Muscle of leg (tissue), 16 donors: ENCODE measurements at places on chromosomes 3 and 15. TPM values are rescaled to one million over a fixed set of nuclear protein-coding genes. Genes with fewer than 3 reads are reported as not detected.

The HIGD2B gene
- total RNA-seq: not detected

DNA sequence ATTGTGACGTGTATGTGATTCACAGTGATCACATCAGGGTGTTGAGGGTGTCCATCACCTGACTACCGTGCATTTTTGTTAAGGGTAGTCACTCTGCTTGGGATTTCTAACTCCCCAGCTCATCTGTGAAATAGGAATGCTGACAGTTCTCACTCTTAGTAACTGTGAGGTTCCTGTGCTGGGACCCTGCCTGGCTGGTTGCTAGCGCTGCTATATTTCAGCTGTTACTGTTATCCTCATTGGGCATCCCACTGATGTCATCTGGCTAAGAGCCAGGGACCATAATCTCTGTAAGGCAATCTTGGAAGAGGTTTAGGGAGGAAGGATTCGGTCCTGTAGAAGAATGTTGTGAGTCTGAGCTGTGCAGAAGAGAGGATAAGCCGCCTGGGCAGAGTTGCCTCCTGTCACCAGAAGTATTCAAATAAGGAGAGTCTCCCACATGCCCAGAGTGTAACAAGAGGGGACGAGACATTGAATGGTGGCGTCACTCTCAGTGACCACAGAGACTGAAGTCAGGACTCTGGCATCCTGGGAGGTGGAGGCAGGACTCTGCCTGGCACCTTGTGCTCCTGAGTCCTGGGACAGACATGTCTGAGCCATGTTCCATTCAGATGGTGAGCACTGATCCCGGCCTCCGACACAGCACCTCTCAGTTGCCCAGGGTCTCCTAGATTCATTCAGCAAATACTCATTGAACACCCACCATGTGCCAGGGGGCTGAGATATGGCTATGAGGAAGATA, 52.2 kb downstream of the FBLN2 start:
- peak; percentile 87 for DNase-seq
- H3K27me3 ChIP-seq: no peaks in the 10 kb centered on the region
- no peak overlapping the region for H3K4me3 ChIP-seq
- H3K4me1 ChIP-seq: peaks cover 36% of the 10 kb centered on the region
- H3K27ac ChIP-seq: peak overlapping the region; percentile 80

The SEC61A1 gene
- total RNA-seq: 105 TPM

The SNTN gene
- total RNA-seq: not detected

DNA sequence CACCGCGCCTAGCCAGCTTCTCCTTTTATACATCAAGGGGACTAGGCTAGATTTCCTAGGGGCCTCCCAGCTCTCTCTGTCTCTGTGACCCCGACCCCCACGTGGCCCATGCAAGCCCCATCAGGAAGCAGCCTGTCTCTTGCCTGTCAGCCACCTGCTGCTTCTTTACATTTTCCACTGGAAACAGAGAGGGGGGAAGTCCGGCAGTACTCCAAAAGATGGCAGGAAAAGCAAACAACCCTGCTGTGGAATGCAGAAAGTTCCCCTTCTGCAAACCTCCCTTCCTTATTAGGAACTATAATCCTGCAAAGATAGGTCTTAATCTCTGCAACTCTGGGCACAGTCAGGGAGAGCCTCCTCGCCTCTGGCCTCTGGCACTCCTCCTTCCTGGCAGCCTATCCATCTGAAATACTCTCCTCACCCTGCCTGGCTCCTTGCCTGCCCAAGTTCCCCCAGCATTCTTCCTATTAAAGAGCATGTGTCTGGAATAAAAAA, 47.4 kb upstream of the HACD2 start:
- no peak overlapping the region for H3K27ac ChIP-seq
- H3K36me3 ChIP-seq: peaks cover 9% of the 10 kb centered on the region
- peak; percentile 70 for DNase-seq

GRCh38 chr3:126060613-126061145, 23.2 kb downstream of the SLC41A3 start:
- DNase-seq: no peak

DNA sequence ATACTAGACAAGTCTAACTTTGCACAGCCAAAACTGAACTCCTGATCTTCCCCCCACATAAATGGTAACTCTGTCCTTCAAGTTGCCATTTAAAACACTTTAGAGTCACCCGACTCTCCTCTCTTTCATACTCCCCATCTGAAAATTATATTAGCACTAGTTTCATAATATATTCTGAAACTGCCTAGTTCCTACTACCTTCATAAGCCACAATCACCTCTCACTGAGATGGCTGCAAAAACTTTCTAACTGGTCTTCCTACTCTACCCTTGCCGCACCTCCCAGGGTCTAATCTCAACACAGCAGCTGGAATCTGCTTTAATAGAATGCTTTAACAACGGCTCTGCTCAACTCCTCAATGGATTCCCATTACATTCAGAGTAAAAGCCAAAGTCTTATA, 55.0 kb downstream of the GLB1 start:
- H3K36me3 ChIP-seq: peaks cover 15% of the 10 kb centered on the region
- no peak overlapping the region for H3K27ac ChIP-seq
- no peak for DNase-seq
- no peaks in the 10 kb centered on the region for H3K27me3 ChIP-seq
- no peaks in the 10 kb centered on the region for H3K4me1 ChIP-seq

The MNS1 gene
- total RNA-seq: 5.1 TPM

- no peak overlapping the region for H3K27ac ChIP-seq
- DNase-seq: no peak
- peaks cover 23% of the 10 kb centered on the region for H3K27me3 ChIP-seq
- no peak overlapping the region for H3K4me3 ChIP-seq
- H3K36me3 ChIP-seq: no peaks in the 10 kb centered on the region
These were observed 1.0 kb upstream of the C3orf52 start for GRCh38 chr3:112084980-112085705.

- H3K4me1 ChIP-seq: no peaks in the 10 kb centered on the region
- H3K27ac ChIP-seq: no peak overlapping the region
- H3K27me3 ChIP-seq: no peaks in the 10 kb centered on the region
These were observed 674.5 kb upstream of the NECTIN3 start for GRCh38 chr3:110397115-110397514.

The CLRN1 gene
- 0.18 TPM for total RNA-seq

DNA sequence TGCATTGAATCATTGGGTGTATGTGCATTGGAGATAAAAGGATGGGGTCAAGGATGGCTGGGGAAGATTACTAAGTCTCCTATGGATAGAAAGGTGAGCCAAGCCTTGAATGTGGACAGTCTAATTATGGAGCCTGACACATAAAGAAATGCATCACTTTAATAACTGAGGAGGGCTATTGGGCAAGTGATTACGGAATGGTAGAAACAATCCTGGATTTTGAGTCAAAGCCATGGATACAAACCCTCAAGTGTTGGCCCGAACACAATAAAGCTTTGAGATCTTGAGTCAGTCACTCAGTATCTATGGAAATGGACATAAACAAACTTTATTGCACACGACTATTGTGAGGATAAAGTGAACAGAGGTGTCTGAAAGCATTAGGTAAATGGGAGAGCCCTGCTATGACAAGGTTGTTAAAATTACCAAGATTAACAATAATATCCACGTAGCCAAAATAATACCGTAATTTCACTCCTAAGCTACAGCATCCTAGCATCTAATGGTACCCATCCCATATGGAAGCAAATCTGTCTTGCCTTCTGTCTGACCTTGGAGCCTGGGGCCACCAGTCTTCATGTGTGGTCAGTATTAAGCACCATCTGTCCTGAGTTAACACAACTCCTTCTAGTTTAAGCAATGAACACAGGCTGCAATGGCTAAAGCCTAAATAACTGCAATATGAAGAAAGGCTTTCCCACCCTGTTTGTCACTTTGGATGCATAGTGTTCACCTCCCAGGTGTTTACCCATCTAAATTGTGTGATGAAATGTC, 136.9 kb upstream of the PRICKLE2 start:
- no peak overlapping the region for H3K27ac ChIP-seq
- peaks cover 6% of the 10 kb centered on the region for H3K4me1 ChIP-seq
- no peaks in the 10 kb centered on the region for H3K27me3 ChIP-seq
- no peak overlapping the region for H3K4me3 ChIP-seq

- H3K27me3 ChIP-seq: no peaks in the 10 kb centered on the region
- no peak for DNase-seq
- peaks cover 36% of the 10 kb centered on the region for H3K36me3 ChIP-seq
- no peak overlapping the region for H3K4me3 ChIP-seq
- H3K4me1 ChIP-seq: no peaks in the 10 kb centered on the region
These were observed 108.4 kb downstream of the PDE8A start for GRCh38 chr15:85089929-85090597.

DNA sequence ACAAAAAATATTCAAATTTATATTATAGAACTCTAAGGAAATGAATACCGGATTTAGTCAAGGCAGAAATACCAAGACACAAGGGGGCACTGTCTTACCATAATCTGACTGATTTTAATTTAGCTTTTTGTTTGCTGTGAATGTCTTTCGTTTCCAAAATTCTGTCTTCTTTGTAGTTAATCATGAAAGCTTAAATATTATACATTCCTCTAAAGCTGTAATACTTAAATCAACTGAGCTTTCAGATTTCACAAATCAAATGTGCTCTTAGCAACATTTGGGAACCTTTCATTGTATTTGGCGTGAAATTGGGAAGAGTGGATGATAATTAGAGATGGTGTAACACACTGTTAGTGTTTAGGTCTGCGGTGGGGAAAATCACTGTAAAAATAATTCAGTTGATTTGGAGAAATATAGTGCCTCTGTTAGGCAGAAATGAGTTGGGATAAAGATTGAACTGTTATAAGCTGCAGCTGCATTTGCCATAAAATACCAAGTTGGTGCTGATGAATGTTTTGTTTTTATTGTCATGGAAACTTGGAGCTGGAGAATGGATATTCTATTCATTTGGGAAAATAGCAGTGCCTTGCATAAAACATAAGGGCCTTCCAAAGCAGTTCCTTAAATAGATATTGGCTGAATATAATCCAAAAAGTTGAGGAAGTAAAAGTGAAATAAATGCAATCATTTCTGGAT, 228.2 kb downstream of the TCF12 start:
- H3K27me3 ChIP-seq: no peaks in the 10 kb centered on the region
- peak overlapping the region; percentile 3 for H3K4me3 ChIP-seq
- peaks cover 11% of the 10 kb centered on the region for H3K4me1 ChIP-seq
- peak; percentile 98 for DNase-seq
- H3K36me3 ChIP-seq: peaks cover under 1% of the 10 kb centered on the region

DNA sequence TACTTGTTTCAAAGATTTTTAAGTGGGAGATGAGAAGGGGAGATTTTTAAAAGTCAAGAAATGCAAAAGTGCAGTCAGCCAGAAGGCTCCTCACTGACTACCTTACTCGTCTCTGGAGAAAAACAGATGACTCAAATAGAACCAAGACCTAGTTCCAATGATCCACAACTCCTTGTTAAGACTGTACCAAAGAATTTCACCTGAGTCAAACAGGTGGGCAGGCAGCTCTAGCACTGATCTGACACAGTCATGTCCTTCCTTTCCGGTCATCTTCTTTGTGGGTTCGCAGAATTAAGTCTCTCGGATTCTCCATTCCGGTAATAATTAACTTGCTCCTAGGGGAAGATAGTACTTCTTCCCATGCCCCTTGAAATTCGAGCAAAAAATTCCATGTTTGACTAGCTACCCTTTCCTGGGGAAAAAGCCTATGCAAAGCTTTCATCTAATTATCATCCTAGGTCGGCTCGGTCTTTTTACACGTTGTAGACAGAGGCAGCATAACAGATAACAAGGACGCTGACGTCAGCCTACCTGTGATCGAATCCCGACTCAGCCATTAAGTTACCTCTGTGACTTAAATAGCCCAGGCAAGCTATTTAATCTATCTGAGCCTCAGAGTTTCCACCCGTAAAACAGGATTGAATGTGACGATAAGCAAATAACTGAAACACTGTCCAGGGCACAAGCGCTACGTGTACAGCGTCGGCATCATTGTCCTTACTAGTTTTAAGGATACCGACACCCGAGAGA, 758 bp downstream of the SELENOK start:
- H3K36me3 ChIP-seq: peaks cover 2% of the 10 kb centered on the region
- peaks cover 4% of the 10 kb centered on the region for H3K27me3 ChIP-seq
- DNase-seq: peak; percentile 46
- H3K4me3 ChIP-seq: peak overlapping the region; percentile 94

The ABCF3 gene
- total RNA-seq: 33.0 TPM

The C3orf20 gene
- 0.09 TPM for total RNA-seq

GRCh38 chr3:44077267-44077666, 164.4 kb upstream of the TOPAZ1 start:
- no peaks in the 10 kb centered on the region for H3K36me3 ChIP-seq
- no peak overlapping the region for H3K4me3 ChIP-seq
- no peaks in the 10 kb centered on the region for H3K4me1 ChIP-seq

- no peak overlapping the region for H3K4me3 ChIP-seq
- H3K36me3 ChIP-seq: no peaks in the 10 kb centered on the region
- H3K27ac ChIP-seq: no peak overlapping the region
- no peaks in the 10 kb centered on the region for H3K27me3 ChIP-seq
- DNase-seq: no peak
These were observed 40.0 kb upstream of the TUSC7 start for GRCh38 chr3:116669576-116669975.

DNA sequence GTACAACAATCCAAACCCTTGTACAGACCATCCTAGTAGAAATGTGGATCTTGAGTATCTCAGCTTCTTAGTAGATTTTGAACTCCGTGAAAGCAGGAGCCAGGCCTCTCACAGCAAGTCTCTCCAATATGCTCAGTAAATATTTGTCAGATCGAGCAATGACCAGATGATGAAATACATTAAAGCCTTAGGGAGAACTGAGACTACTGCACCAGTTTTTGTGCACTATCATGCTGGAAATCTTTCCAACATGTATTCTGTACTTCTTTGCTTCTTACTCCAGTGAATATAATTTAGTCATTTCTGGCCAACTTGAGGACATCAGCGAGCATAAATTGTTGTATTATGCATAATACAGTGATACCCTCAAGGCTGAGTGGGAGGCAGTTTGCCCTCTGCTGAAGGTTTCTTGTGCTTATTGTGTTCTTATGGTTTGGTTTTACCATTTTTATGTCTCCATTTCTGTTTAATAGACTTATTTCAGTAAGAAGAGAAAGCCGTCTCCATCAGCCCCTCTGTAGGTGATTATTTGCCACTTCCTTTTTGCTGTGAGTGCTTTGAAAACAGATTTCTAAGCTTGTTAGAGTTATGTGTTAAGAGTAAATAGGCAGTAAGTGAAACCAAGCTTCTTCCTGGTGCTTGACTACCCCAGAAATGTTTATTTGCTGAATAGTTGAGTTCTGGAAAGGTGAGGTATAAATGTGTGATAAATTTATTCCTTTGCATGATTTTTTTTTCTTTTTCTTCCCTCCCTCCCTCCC, 147.1 kb downstream of the PGPEP1L start:
- H3K4me3 ChIP-seq: no peak overlapping the region
- peak; percentile 79 for DNase-seq
- H3K4me1 ChIP-seq: peaks cover 12% of the 10 kb centered on the region
- no peak overlapping the region for H3K27ac ChIP-seq
- H3K27me3 ChIP-seq: no peaks in the 10 kb centered on the region
- no peaks in the 10 kb centered on the region for H3K36me3 ChIP-seq

The CLDN18 gene
- total RNA-seq: not detected

DNA sequence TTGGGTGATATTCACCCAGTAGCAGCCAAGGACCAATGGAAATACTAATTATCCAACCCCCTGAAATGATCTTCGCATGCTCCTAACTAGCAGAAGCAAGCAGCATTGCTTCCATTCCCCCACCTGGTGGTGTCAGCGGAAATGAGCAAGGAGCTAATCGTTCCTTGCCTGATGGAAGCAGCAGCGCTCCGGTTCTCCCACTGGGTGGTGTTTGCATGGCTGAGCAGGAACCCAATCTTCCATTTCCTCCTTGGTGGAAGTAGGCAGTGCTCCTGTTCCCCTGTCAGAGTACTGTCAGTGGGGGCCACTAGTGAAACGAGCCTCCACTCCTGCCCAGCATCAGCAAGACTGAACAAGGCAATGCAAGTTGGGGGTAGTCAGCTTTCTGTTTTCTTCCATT, 311.5 kb downstream of the CACNA2D3 start:
- no peak overlapping the region for H3K4me3 ChIP-seq
- no peaks in the 10 kb centered on the region for H3K36me3 ChIP-seq
- H3K27ac ChIP-seq: no peak overlapping the region

The BCL6 gene
- 12.1 TPM for total RNA-seq
